ENCODE measurements at places on chromosomes 3 and 15.

GRCh38 chr3:31882431-31882830 lies 98.6 kb downstream of the OSBPL10 start:
- DNase-seq, result no peak

- DNase-seq, result no peak
These were observed at the start of gene CAMP for GRCh38 chr3:48222616-48223513. CAMP (plus strand) TSS chr3:48223495; CDS start chr3:48223512, 17 bp downstream.

- DNase-seq, result no peak
These were observed 280.8 kb upstream of the ROPN1 start for GRCh38 chr3:124272605-124273151.

DNA sequence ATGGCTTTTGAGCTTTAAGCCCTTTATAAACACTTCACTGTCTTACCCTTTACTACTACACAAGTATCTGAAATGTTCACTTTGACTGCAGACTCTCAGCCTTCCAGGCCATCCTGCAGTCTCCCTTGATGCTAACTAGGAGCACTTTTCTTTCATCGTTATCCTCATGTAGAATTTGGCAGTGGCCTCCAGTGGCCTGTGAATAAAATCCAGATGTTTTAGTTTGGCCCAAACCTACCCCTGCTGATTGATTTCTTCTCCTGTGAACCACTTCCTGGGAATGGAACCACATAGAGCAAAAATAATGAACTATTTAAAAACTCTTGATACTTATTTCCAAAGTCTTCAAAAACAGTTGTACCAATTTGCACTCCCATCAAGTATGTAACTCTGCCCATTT lies 271.9 kb downstream of the FEZF2 start:
- DNase-seq, result no peak

DNA sequence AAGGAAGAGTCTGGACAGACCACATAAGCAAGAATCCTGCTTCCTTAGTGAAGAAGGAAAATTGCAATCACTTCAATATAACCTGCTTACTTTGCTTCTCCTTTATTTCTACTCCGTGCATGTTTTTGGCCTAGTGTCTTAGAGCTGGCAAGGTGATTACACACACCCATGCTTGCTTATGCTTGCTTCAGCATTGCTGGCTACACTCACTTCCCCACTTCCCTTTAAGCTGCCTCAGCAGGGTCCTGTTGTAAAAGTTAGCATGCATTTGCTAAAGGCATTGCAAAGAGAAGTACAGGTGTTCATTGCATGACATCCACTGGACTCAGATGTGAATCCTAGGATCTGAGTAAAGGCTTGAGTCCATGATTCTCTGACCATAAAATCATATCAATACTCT lies 47.5 kb upstream of the STT3B start:
- no peak for DNase-seq
